ENCODE measurements at places on chromosomes 3 and 15.

DNA sequence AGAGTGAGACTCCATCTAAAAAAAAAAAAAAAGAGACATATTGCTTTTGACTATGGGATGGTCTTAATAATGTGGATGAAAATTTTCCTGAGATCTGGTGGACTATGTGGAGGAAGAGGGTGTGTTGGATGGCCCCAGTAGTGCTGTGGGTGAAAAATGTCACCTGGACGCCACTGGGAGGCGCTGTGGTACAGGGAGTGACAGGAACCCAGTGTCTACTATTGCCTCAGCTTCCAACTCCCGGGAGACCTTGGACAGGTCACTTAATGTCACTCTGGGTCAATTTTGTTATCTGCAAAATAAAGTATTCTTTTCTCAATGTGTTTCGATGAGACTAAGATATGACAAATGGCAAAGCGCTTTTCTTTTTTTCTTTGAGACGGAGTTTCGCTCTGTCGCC, 27.7 kb upstream of the DCP1A start:
- DNase-seq = peak; percentile 55

GRCh38 chr3:51927061-51927977, 14.4 kb downstream of the RRP9 start:
- no peak for DNase-seq

- DNase-seq = peak; percentile 99
Measured at GRCh38 chr15:64825431-64826294, at the start of gene PIF1. Gene PIF1 (minus strand): TSS chr15:64825647. CDS start chr15:64824335, 1,312 bp downstream.

GRCh38 chr15:71202712-71203111, 87.4 kb downstream of the THSD4 start:
- DNase-seq = no peak
